HCT116 (cell line): ENCODE measurements at places on chromosomes 13 and 19. TPM values are rescaled to one million over a fixed set of nuclear protein-coding genes. Genes with fewer than 3 reads are reported as not detected.

DNA sequence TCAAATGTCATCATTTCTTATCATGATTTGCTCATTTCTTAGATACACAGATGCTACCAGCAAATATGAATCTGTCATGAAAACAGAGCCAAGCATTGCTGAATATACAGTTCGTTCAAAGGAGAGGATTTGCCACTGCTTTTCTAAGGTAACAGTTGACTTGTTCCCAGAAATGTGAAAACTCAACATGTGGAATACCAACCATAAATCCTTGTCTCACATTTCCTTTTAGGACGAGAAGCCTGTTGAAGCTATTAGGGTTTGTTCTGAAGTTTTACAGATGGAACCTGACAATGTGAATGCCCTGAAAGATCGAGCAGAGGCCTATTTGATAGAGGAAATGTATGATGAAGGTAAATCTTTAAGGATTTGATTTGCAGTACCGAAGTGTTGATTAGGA, 86.7 kb downstream of the DNAJC3 start:
- DNase-seq, result no peak
- H3K27me3 ChIP-seq, result no peaks in the 10 kb centered on the region
- H3K4me3 ChIP-seq, result no peak overlapping the region

DNA sequence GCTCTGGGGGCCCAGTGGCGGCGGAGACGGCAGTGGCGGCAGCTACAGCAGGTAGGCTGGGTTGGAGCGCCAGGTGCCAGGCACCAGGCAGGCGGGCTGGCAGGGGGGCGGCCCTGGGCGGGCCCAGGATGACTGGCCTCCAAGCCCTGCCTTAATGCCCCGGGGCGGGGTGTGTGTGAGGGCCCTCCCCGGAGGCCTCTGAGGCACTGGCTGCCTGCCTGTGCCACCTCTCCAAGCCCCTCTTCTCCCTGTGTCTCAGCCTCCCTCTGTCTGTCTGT, at the start of gene KLK11:
Gene KLK11 (minus strand): TSS at position 63 of the 278 bp plus-strand sequence. CDS start 985 bp downstream, outside the sequence.
- H3K4me3 ChIP-seq, result no peak within 1 kb of the TSS
- DNase-seq, result no peak
- no peaks in the 10 kb centered on the region for H3K36me3 ChIP-seq
- no peak within 1 kb of the TSS for H3K27ac ChIP-seq
- no peaks in the 10 kb centered on the region for H3K27me3 ChIP-seq

DNA sequence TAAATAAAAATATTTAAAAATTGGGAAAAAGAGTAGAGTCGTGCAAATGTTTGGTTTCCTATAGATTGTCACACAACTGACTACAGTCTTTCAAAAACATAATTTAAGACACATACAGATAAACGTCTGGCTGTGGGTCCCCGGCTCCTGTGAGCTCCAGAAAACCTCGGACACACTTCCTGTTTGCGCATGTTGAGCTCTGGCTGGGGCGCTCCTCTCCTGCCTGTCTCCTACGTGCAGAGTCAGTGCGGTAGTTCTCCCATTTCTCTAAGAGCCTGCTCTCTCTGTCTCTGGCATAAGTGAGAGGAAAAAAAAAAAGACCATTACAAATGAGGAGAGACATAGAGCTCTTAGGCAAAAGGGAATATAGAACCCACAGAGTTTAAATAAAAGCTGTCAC, 128.2 kb upstream of the OBI1 start:
- H3K27ac ChIP-seq, result no peak overlapping the region
- H3K4me1 ChIP-seq, result no peaks in the 10 kb centered on the region
- no peak overlapping the region for H3K4me3 ChIP-seq
- H3K36me3 ChIP-seq, result no peaks in the 10 kb centered on the region
- DNase-seq, result no peak

- peak overlapping the region; percentile 88 for H3K4me3 ChIP-seq
- peaks cover 40% of the 10 kb centered on the region for H3K4me1 ChIP-seq
- no peaks in the 10 kb centered on the region for H3K36me3 ChIP-seq
- H3K27ac ChIP-seq, result peak overlapping the region; percentile 72
- no peak for DNase-seq
These were observed 6.3 kb downstream of the MAMSTR start for GRCh38 chr19:48713041-48713863.

- no peaks in the 10 kb centered on the region for H3K27me3 ChIP-seq
- no peak overlapping the region for H3K4me3 ChIP-seq
- H3K36me3 ChIP-seq, result no peaks in the 10 kb centered on the region
- peak; percentile 48 for DNase-seq
- H3K4me1 ChIP-seq, result peaks cover 29% of the 10 kb centered on the region
- no peak overlapping the region for H3K27ac ChIP-seq
These were observed 4.9 kb upstream of the NWD1 start for GRCh38 chr19:16714702-16715287.

- H3K27ac ChIP-seq, result no peak overlapping the region
- no peaks in the 10 kb centered on the region for H3K27me3 ChIP-seq
- no peak overlapping the region for H3K4me3 ChIP-seq
- H3K36me3 ChIP-seq, result no peaks in the 10 kb centered on the region
These were observed 997.6 kb upstream of the ATXN8OS start for GRCh38 chr13:69109891-69110525.

DNA sequence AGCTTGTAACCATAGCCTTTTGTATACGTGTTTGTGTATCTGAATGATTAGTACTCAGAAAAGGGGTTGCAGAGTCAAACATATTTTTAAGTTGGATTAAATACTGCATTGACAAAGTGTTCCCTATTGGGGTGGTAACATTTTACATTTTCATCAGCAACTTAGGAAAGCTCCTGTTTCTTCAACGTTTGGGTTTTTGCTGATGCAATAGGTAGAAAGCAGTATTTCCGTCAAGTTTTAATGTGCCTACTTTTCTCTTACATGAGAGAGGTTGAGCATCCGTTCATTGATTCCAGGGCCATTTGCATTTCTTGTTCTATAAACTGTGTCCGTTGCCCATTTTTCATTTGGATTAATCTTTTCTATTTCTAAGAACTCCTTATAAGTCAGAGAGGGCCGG, 56.2 kb downstream of the SKA3 start:
- no peak overlapping the region for H3K27ac ChIP-seq
- DNase-seq, result no peak
- no peaks in the 10 kb centered on the region for H3K4me1 ChIP-seq
- no peaks in the 10 kb centered on the region for H3K27me3 ChIP-seq

PSG11 gene
- not detected for total RNA-seq

ZNF808 gene
- 15.4 TPM for total RNA-seq

NCAN gene
- 0.07 TPM for total RNA-seq

NXNL1 gene
- total RNA-seq, result not detected
